Frontal cortex (tissue), 4 donors: ENCODE measurements at places on chromosomes 2 and 18.

GRCh38 chr2:29936020-29936419 lies 14.6 kb upstream of the ALK start:
- DNase-seq = no peak

GRCh38 chr2:172234716-172235691 lies 132.3 kb upstream of the DLX2 start:
- DNase-seq = no peak

DNA sequence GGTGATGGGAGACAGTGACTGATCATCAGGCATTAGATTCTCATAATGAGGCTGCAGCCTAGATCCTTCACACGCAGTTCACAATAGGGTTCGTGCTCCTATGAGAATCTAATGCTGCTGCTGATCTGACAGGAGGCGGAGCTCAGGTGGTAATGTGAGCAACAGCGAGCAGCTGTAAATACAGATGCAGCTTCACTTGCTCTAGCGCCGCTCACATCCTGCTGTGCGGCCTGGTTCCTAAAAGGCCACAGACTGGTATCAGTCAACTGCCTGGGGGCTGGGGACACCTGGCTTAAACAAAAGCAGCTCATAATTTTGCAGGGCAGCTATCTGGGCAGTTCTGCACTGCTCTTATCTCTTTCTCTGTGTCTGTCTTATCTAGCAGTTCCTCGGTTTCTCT lies 20.4 kb upstream of the CD226 start:
- DNase-seq = no peak

DNA sequence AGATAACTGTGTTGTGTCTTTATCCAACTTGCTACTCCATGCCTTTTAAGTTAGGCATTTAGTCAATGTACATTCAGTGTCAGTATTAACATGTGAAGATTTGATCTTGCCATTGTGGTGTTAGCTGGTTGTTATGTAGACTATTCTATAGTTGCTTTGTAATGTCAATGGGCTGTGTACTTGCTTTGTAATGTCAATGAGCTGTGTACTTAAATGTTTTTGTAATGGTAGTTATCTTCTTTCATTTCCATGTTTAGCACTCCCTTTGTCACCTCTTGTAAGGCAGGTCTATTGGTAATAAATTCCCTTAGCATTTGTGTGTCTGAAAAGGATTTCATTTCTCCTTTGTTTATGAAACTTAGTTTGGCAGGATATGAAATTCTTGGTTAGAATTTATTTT lies 53.4 kb downstream of the MC4R start:
- DNase-seq = no peak

GRCh38 chr2:191274413-191274815 lies 29.2 kb downstream of the MYO1B start:
- DNase-seq = no peak

GRCh38 chr2:194077366-194077765 lies 1579.7 kb upstream of the SLC39A10 start:
- no peak for DNase-seq

- no peak for DNase-seq
Measured at GRCh38 chr2:56271275-56271674, 87.5 kb downstream of the CCDC85A start.
